ENCODE measurements at places on chromosomes 12 and 14. TPM values are rescaled to one million over a fixed set of nuclear protein-coding genes. Genes with fewer than 3 reads are reported as not detected.

Gene ATP23
- 14.8 TPM for total RNA-seq

Gene RBMS2
- 23.8 TPM for total RNA-seq

Gene PARPBP
- total RNA-seq, result 10.1 TPM

Gene ARHGAP9
- not detected for total RNA-seq

Gene RERGL
- 0.51 TPM for total RNA-seq

Gene IFNG-AS1
- not detected for total RNA-seq

Gene KRT6B
- not detected for total RNA-seq

Gene TAS2R10
- total RNA-seq, result not detected

Gene RTL1
- not detected for total RNA-seq

Gene NKX2-1
- not detected for total RNA-seq

Gene PSMB5
- total RNA-seq, result 263 TPM

Gene TMTC1
- total RNA-seq, result 25.3 TPM

Gene CD163L1
- total RNA-seq, result not detected

Gene HCAR2
- not detected for total RNA-seq

Gene INHBE
- total RNA-seq, result 0.76 TPM

Gene FOXG1
- not detected for total RNA-seq

Gene FGF23
- total RNA-seq, result not detected

Gene SLC39A9
- 89.7 TPM for total RNA-seq

Gene HPD
- total RNA-seq, result not detected

Gene FOXN4
- total RNA-seq, result not detected

Gene KIF26A
- not detected for total RNA-seq

Gene HNF1A
- not detected for total RNA-seq

Gene ASCL1
- not detected for total RNA-seq

Gene CCDC196
- not detected for total RNA-seq

Gene CEBPE
- total RNA-seq, result not detected

Gene DCN
- 441 TPM for total RNA-seq

Gene RNASE1
- total RNA-seq, result not detected

Gene CLEC14A
- total RNA-seq, result not detected

Gene RERG
- not detected for total RNA-seq

Gene SLC25A47
- total RNA-seq, result not detected

Gene C1R
- 51.1 TPM for total RNA-seq

Gene ARHGEF25
- 43.0 TPM for total RNA-seq

Gene DDX11
- 6.1 TPM for total RNA-seq

Measured in GM23248 (cell line).